ENCODE measurements at places on chromosomes 5 and 9. TPM values are rescaled to one million over a fixed set of nuclear protein-coding genes. Genes with fewer than 3 reads are reported as not detected.

AHRR gene
- 1.1 TPM for total RNA-seq

CCDC183 gene
- 1.3 TPM for total RNA-seq

CDK9 gene
- total RNA-seq, result 84.9 TPM

HRH2 gene
- 0.44 TPM for total RNA-seq

ANKRA2 gene
- 43.1 TPM for total RNA-seq

RAD1 gene
- total RNA-seq, result 38.7 TPM

SNCB gene
- not detected for total RNA-seq

DIRAS2 gene
- total RNA-seq, result 4.9 TPM

GABRA1 gene
- not detected for total RNA-seq

ARL15 gene
- 39.0 TPM for total RNA-seq

IFNA2 gene
- not detected for total RNA-seq

CBY3 gene
- total RNA-seq, result not detected

FGF10 gene
- 30.8 TPM for total RNA-seq

ECSCR gene
- total RNA-seq, result 26.7 TPM
